ENCODE measurements at places on chromosomes 4 and X.

DNA sequence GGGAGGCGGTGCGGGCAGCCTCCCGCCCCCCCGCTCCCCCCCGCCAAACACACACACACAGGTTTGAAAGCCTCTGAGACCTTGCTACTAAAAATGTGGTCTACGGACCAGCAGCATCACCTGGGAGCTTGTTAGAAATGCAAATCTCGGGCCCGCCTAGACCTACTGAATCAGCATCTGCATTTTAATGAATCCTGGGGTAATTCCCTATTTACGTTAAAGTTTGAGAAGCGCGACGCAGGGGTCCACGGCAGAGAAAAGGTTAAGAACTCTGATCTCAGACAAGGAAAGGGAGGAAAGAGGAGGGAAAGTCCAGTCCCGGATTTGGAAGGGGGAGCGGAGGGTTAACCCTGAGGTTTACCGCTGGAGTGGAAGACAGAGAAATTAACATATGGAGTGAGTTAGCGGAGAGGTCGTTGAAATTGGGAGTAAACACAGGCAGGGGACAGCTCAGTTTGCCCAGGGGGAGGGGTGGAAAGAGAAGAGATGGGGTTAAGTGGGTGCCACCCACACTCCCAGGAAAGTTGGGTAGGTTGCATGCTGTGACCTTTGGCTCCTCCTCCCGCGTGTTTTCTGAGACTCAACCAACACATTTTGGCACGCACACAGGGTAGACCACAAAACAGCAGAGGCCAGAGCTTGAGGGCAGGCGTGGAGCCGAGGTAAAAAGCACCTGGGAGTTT is 483.6 kb downstream of the BCOR start:
- DNase-seq = peak; percentile 59

GRCh38 chrX:136963973-136964372 is 69.8 kb downstream of the GPR101 start:
- DNase-seq = no peak

GRCh38 chr4:33975995-33976394 is 2268.3 kb downstream of the ARAP2 start:
- no peak for DNase-seq

- no peak for DNase-seq
Observed at GRCh38 chr4:104818579-104818978, 323.9 kb upstream of the CXXC4 start.

DNA sequence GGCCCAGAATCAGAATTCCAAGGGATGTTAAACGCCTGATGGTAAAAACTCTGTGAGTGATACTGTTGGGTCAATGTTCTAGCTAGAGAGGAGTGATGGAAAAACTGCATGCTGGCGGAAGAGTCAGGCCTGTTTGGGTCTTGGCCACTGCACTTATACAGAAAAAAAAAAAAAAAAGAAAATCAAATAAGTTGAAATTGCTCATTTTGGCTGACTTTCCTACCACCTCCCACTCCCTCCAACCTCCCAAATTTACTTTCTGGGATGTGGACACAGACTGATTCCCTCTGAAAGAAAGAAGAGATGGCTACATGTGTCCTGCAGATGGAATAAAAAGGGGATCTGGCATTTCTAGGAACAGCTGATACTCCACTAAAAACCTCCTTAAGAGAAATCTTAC is 234.1 kb upstream of the GIMD1 start:
- no peak for DNase-seq

DNA sequence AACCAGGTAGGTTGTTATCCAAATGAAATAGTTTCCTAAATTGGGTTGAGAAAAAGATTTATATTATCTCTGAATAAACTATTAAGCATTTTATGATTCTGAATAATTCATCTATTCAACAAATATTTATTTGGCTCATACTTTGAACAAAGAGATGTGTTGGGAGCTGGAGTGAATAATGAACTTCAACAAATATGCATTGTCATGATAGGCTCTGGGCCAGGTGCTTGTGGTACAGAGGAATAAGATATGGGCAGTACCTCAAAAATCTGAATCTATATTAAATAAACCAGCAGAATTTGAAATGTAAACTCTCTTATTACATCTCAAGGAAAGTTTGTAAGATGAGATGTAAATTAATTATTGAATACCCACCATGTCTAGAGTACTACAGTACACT is 75.7 kb upstream of the DCLK2 start:
- DNase-seq = no peak
